ENCODE measurements at places on chromosomes 6 and 20. TPM values are rescaled to one million over a fixed set of nuclear protein-coding genes. Genes with fewer than 3 reads are reported as not detected.

DNA sequence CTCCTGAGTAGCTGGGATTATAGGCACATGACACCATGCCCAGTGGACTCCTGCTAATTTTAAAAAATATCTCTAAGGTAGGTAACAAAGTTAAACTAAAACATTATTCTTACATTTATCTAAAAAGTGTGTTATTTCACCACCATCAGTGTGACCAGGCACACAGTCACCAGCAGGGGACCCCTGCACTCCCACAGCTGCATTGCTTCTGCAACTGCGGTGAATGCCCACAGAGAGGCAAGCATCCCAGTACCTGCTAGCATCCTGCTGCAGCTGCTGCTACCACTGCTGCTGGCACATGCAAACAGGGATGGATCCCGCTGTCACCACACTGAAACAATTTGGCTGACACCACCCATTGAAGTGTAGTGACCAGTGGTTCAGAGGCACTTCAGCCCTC is 21.9 kb upstream of the EPB41L2 start:
- no peak for DNase-seq

- no peak for DNase-seq
These were observed 72.4 kb upstream of the SYNJ2 start for GRCh38 chr6:157909282-157909664.

DNA sequence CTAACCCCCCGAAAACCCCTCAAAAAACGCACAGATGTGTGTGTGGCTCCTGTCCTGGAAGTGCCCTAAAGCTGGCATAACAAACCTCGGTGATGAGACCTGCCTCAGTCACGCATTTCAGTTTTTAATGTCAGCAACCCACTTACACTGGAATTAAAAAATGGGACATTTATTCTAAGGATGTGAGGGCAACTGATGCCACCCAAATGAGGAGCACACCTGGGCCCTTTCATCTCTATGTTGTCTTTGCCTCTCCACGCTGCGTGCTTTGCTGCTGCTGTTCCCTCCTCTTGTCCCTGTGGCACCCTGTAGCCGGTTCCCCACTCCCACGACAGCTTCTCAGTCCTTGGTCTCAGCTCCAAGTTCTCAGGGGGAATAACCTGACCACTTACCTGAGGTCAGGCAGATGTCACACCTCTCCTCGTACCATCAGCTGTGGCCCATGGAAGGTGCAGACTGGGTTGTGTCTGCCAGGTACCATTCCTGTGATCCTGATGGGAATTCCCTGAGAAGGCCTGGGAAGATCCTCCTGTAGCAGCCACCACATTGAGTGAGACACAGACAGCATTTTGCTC is 134.2 kb upstream of the THBS2 start:
- DNase-seq = no peak

The HDGFL1 gene
- not detected for total RNA-seq

- DNase-seq = peak; percentile 99
These were observed 166.2 kb downstream of the SCML4 start for GRCh38 chr6:107657755-107658461.

Measured in RPMI7951 (cell line).